ACHN (cell line): ENCODE measurements at places on chromosomes 6 and 20.

- DNase-seq = no peak
Observed at GRCh38 chr20:62632575-62633090, 9.7 kb upstream of the SLCO4A1 start.

DNA sequence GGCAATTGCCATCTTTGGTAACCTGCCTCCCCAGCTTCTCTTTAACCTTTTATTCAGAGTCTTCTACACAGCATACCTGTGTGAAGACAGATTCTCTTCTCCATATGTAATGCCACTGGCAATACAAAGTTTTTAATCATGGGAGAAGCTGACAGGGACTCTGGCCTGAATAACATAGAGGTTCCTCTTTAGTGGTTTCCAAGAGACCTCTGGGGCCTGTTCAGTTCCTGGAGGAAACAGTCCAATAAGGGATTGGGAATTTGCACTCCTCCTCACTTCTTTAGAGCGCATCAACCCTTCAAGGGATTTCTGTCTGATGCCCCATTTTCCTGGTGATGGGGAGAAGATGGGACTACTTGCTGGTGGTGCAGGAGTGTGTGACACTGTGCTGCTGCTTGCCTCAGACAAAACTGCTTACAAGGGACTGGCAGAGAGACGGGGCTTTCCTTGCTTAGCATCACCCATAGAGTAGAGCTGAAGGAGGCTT, 1.4 kb downstream of the RIMS1 start:
- no peak for DNase-seq

GRCh38 chr6:106858653-106859092, 115.9 kb downstream of the CD24 start:
- DNase-seq = peak; percentile 17

GRCh38 chr20:53216856-53217576, 244.9 kb downstream of the TSHZ2 start:
- DNase-seq = peak; percentile 41

- DNase-seq = peak; percentile 38
Observed at GRCh38 chr6:75115481-75115880, 90.4 kb downstream of the COL12A1 start.

GRCh38 chr20:60255866-60256265, 297.6 kb downstream of the CDH26 start:
- DNase-seq = peak; percentile 47

DNA sequence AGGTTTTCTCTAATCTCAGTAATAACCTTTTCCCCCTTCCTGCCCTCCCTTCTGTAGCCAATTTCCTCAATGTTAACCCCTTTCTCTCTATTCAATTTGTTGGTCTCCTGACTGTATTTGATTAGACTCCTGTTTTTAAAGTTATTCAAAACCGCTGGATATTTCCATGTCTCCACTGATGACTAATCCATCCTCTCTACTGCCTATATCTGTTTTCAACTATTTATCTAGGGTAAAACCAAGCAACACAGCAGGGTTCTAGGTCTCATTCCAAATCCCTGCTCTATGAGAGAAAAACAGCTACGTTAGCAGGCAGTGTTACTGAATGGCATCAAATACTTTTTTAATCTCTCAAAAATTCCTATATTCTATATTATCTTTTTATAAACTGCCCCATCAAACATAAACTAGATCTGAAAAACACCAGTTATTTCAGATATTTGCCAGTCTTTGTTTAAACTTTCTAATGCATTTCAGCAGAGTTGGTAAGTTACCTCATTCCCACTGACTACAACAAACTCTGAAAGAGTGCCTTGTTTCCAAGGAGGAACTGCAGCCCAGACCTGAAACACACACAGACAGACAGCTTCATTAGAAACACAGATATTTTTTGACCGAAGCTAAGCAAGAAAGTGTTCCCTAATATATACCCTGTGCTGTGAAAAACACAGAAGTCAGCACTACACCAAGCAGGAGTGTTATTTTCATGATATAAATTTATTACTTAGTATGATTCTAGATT, 8.2 kb downstream of the RTN4IP1 start:
- DNase-seq = no peak

DNA sequence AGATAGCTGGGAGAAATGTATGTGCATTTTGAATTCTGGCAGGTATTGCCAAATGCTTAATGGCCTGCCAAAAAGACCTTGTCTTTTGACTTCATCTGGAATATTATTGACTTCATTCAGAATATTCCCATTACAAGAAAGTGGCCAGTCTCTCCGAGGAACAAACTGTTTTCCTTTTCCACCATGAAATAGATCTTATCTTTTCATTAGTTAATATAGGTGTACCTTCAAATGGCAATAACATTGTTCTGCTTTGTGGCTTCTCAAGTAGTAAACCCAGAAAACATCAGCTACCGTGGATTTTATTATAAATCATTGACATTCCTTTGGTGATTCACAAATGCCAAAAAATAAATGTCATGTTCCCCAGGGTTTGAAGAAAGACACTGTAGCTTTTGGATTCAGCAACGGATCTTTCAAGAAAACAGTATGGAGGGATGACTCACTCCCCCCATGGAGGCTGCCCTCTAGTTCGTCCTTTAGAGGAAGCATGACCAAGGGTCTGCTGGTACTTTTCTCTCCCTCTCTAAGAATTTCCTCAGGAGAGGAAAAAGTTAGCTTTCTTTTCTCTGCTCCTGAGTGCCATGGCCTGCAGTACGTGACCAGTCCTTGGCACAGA, 1.1 kb upstream of the RNF182 start:
- DNase-seq = peak; percentile 49

DNA sequence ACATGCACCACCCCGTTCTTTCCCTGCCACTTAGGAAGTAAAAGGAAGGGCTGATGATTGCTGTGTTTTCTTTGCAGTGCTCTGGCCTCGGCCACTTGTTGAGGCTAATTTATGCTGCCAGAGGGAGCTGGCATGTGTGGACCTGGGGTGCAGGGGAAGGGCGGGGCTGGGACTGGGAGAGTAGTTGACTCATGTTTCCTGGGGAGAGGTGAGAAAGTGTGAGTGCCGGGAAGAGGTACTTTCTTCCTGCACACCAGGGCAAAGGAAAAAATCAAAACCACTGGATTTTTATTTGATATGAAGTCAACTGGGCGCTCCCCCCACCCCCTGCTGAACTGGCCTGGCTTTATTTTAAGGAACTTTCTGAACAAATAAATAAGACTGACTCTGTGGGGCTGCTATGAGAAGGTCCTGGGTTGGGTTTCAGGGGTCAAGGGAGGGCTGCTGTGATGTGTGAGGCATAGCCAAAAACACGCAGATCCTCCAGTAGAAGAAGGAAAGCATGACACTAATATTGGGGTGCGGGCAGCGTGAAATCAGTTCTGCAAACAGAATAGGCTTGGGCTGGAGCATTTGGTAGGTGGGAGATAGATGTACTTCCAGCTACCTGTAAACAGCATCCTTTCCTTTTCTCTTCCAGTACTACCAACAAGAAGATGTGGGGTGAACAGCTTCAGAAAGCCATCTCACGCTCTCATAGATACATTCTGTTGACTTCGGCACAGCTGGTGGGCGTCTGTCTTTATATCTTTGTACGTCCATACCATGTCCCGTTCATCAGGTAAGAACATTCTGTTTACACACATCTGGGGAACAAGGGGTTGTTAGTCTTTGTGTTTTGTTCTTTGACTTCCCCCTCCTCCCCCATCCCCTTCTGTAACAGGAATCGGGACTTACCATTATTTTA, 87.5 kb downstream of the SYNJ2 start:
- peak; percentile 41 for DNase-seq

- DNase-seq = no peak
Observed at GRCh38 chr6:67394254-67394653, 1240.8 kb upstream of the ADGRB3 start.

- no peak for DNase-seq
Observed at GRCh38 chr6:113736978-113737377, 120.2 kb upstream of the MARCKS start.

DNA sequence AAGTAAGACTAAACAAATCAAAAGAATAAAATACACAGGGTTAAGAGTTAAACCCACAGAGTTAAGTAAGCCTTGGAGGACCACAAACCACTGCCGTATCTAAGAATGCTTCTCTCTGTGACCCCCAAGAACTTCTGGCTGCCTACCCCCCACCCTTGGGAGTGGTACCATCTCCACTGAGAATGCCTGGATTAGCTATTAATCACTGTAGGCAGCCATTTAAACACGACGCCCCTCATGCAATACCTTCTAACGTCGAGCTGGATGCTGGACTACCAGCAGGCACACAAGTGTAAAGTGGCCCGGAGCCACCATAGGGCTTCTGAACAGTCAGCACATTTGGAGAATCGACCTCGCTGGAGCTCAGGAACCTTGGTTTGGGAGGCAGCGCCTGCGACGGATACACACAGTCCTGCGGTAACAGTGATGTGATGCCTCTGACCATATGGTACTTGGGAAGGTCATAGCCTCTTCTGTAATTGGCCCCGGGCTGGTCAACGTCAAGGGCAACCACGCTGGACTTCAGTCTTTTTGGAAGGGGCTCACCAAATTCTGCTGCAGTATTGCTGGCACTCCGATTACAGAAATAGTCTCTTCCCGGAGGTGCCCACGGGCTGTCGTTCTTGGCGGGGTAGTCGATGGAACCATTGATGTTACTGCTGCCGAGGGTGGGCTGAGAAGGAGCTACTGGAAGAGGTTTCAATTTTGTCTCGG, 18.0 kb downstream of the ZNF217 start:
- DNase-seq = no peak

DNA sequence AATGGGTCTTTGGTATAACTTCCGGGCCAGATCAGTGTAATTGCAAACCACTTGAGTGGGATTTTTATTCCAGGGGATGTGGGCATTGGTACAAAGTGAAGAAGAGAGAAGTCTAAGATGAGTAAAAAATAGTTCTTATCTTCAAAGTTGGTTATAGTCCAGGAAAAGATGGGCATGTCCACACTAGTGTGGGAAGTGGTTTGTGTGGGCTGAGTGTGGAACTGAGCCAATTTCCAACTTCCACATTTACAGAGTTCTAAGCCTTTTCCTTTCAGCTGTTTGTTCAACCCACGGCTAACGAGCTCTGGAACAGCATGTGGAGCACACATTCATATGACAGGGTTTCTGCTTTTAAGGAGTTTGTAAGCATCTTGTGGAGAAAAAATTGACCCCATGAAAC, 72.3 kb upstream of the IFNGR1 start:
- no peak for DNase-seq
